ENCODE measurements at places on chromosomes 1 and 21.

DNA sequence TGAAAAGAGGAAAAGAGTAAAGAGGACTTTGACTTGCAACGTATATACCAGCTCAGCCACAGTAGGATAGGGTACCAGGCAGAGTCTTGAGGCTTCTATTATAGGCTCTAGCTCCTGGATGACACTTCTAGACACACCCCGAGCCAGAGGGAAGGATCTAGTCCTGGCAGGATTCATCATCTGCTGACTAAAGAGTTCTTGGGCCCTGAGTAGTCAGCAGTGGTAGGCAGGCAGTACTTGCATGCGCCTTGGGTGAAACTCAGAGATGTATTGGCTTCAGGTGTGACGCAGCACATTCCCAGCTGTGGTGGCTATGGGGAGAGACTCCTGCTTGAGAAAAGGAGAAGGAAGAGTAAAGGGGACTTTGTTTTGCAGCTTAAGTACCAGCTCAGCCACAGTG lies 162.3 kb upstream of the APP start:
- no peak for DNase-seq

DNA sequence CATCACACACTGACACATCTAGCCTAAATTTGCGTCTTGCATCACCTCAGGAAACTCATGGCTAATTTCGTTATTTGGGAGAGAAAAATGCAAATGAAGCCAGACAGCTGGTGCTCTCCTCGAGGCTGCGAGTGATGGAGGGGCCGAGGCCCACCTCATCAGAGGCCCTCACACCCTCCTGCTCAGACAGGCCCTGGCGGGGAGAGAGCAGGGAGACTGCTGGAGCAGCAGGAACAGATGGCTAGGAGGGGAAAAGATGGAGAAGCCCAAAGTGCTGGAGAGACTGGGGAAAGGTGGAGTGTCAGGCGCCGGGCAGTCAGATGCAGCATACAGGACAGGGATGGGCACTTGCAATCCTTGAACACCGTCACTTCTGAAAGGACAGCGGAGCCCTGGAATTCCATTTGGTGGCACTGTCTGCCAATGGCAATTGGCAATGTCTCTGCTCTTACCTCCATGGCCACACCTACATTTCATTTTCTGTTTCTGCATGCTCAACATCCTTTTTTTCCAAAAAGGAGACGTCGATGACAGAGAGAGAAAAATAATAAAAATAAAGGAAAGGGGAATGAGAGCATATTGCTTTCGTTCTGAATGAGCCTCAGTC lies 286.2 kb downstream of the SPATA17 start:
- no peak for DNase-seq

- DNase-seq: no peak
Measured at GRCh38 chr1:46581681-46582455, 22.2 kb downstream of the MKNK1 start.

- DNase-seq: peak; percentile 88
Measured at GRCh38 chr1:16183179-16183578, 27.3 kb upstream of the EPHA2 start.

GRCh38 chr1:183777328-183777727 lies 27.6 kb upstream of the RGL1 start:
- no peak for DNase-seq

GRCh38 chr1:173190101-173190936 lies 16.8 kb downstream of the TNFSF4 start:
- DNase-seq: peak; percentile 50

DNA sequence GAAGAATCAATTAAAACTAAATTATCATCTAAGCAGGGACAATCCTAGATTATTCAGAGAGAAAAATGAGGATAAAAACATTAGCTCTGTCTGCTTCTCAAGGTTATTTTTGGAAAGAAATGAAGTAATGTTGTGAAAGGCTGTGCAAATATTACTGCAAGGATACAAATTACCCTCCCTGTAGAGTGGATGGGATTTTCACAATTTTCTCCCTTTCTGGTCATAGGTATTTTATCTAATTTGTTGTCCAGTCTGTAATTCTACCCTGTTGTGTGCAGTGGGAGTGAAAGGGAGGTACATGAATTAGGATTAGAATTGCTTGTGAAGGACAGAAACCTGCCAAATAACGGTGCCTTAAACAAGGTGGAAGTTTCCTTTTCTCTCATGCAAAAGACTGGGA lies 54.7 kb downstream of the MAP3K7CL start:
- DNase-seq: no peak

DNA sequence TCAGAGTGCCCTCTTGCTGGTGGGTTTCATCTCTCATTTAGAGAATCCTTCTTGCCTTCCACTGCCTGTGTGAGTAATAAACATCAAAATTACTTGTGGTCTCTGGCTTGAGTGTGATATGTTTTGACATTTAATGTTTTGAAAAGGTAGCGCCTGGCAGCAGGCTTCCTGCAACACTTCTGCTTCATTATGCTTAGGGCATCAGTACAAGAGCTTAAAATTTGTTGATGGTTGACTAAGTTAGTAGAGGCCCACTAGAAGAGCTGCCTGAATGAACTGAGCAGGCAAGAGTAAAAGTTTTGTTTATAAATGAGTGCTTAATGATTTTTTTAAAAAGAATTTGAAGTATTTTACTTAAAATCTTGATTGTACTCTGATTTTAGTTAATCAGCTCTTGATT lies 6.4 kb upstream of the RPE65 start:
- DNase-seq: no peak

DNA sequence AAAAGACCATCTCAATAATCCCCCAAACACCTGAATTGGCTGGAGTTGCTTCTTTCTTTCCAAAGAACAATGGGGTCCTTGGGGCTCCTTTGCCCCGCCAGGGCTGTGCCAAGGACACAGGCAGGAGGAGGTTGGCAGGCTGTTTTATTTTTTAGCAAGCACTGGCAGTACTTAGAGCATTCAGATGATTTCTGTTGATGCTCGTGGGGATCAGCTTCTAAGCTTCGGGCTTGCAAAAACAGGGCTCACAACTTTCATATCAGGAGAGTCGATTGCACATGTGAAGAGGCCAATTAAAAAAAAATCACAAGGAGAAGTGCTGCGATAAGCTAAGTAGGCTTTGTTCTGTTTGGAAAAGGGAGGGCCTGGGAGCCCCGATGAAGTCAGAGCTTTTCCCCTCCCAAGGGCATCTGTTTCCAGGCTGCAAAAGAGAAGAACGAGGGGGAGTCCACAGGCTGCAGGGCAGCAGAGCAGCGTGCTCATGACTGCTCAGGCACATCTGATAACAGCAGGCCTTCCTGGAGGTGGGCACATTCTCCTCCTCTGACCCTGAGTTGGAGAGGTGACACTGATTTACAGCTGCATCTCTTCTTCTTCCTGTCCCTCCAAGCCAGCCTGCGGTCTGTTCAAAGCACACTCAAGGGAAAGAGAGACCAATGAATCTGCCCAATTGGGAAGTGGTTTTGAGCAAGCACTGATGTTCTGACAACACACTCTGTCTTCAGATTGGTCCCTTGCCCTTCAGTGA lies 27.3 kb upstream of the BCAR3 start:
- peak; percentile 52 for DNase-seq

DNA sequence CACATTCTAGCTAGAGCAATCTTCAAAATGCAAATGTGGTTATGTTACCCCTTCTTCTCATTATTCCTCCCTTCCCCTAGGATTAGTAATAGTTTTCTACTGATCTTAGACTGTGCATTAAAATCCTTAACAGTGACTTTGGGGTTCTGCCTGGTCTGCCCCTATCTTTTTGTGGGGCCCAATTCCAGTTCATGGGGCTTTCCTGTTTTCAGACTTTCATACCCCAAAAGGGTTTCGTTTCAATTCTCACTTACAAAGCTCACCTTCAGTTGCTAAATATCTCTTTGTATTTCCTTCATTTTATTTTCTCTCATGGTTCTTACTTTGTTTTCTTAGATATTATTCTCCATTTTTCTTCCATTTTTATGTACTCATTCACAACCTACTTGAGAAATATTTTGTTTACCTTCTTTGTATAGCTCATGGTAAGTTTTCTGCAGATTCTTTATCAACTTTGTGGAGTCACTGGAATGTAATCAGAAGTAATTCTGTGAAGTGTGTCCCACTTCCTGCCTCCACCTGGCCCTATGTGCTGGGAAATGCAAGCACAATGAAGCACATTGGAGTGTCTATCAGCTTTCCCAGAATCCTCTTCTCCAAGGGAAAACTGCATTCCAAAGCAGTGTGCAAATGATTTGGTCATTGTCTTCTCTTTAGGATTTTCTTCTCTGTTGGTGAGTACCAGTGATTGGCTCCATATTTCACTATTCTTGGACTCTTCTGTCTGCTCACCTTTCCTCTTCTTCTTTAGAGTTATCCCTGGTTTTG lies 350.2 kb downstream of the ZNF326 start:
- DNase-seq: no peak

GRCh38 chr1:15254559-15254958 lies 7.5 kb downstream of the FHAD1 start:
- DNase-seq: no peak

DNA sequence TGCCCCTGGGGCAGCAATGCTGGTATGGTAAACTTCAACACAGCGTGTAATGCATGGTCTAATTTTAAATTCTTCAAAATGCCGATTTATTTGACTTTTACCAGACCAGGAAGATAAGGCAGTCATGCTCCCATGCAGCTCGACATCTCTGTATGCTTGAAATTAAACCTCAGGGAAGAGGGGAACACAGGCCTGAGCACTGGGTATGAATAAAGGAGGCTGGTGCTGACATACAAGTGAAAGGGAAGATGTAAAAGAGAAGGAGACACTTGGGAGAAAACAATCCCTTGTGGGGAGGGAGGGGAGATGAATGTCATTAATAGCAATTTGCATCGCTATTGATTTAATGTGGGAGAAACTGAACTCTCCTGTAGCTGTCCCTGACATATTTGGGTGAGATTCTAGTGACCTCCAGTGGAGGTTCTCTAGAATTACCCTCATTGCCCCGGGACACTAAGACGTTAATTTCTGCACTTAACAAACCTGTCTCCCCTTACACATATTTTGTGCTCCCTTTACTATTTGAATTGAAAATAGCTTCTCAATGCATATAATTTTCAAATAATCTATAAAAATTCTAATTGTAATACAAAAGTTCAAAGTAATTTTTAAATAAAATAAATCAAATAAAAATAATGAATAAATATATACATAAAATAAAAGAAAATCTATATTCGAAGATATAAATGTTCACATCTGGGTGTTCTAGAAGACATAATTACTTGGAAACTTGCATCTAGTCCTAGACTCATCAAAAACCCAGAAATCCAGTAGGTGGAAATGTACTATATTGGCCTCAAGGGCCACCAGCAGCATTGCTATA lies 283.1 kb downstream of the LMX1A start:
- peak; percentile 70 for DNase-seq

DNA sequence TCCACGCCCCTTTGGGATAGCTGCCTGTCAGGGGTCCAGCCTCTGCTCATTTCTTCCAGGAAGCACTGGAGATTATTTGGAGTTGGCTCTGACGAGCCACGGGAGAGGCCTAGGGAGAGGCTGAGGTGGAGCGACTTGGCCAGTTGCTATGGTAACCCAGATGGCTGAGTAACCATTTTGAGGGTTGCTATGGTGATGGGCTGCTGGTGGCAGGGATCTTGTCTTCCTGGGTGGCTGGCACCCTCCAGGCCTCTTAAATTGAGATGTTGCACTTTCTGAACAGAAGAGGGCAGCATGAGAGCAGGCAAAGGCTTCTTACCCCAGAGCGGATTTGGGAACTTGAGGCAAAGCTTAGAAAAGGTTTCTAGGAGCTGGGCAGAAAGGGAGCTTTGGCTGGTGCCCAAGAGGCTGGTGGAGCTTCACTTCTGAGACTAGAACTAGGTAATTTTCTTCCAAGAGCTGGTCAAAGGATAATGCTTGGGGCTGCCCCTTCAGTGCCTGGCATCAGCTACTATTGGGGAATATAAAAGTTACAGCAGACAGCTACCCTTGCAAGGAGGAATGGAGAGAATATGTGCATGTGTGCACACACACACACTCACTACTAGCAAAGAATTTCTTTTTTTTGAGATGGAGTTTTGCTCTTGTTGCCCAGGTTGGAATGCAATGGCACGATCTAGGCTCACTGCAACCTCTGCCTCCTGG lies 72.5 kb downstream of the NDUFS5 start:
- peak; percentile 88 for DNase-seq

DNA sequence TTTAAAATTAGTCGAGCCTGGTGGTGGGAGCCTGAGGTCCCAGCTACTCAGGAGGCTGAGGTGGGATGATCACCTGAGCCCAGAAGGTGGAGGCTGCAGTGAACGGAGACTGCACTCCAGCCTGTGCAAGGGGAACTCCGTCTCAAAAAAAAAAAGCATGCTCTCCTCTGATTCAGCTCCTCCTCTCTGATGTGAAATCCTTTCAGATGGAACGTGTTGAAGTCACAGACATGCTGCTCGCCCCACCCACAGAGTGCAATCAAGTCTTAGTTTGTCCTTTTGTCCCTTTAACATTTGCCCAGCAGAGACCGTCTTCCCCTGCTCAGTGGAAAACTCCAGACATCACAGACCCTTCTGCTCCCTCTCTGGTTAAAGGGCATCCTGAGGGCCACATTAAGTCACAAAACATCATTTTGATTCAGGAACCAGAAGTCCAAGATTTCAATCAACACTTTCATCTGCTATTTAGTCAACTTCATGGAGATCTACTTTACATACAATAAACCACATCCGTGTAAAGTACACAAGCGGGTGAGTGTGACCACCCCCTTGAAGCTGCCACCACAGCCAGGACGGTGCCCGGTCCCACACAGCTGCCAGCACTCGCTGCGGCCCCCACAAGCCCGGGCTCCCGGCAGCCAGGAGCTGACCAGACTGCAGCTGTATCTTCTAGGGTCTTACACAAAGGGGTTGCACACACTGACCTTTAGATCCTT lies 18.9 kb upstream of the RNF223 start:
- DNase-seq: peak; percentile 14

GRCh38 chr1:191561276-191561675 lies 597.0 kb upstream of the RGS18 start:
- DNase-seq: no peak

DNA sequence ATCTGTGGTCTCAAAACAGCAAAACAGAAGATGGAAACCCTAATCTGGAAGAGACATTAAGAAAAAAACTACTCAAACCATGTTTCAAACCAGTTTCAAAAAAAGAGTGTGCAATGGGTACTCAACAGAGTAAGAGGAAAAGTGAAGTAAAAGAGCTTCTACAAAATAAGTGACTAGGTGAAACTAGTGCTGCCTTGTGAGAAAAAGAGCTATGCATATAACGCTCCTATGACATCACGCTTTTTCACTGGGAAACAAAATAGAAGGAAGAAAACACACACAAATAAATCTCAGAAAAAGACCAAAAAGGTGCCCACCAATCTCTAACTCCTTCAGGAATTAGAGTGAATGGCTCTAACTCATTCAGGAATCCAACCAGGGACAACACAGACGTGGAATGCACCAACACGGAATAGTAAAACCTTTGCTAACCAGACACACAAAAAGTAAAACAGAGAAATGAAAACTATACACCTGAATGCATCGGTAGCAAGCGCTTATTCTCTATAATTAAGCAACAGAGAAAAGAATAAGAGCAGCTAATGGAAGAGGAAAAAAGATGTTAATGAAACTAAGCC lies 1.3 kb downstream of the FOXJ3 start:
- DNase-seq: no peak

GRCh38 chr1:8169364-8170058 lies 143.4 kb upstream of the ERRFI1 start:
- peak; percentile 81 for DNase-seq
